ENCODE measurements at places on chromosomes 3 and 15. TPM values are rescaled to one million over a fixed set of nuclear protein-coding genes. Genes with fewer than 3 reads are reported as not detected.

The CFAP100 gene
- not detected for total RNA-seq

DNA sequence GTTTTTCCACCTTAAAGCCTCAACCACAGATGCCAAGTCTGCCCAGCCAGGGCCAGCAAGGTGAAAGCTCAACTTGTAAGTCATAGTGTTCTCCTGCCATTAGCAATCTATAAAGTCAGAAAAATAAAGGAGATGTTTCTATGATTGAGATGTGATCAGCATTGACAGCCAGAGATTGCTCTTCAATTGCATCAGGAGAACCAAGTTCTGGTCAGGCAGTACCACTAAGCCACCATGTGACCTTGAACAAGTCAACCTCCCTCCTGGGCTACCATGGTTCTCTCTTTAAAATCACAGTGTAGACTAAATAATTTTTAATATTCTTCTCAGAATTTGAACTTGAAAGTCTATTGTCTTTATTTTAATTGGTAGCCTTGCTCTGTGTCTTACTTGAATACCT, 220.3 kb upstream of the HES1 start:
- no peak for DNase-seq

The TP63 gene
- total RNA-seq = not detected

The XCR1 gene
- total RNA-seq = not detected

DNA sequence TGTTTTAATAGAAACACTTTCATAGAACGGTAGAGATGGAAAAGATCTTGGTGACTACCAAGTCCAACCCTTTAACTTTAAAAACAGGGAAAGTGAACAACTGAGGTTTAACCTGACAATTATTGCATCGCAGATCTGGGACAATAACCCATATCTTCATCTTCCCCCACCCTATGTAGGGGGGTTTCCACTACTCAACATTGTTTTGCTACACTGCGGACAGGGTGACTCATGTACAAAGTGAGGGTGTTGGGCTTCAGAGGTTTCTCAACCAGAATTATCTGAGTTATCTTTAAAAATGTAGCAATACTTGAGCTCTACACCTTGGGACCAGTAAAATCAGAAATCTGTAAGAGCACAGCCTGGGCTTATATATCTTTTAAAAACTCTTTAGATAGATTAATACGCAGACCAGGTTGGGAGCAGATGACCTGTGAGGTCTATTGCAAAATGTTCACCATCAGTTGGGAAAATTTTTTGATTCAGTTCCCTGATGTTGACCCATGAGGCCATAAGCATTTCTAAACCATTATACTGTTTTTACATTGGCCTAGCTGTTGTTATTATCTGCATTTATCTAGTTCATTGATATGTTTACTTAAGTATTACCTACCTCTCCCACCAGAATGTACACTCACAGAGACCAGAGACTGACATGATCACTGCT, 103.6 kb upstream of the ICE2 start:
- no peak for DNase-seq

The PEX11A gene
- total RNA-seq = 3.1 TPM

- peak; percentile 39 for DNase-seq
These were observed 121.7 kb downstream of the CBLB start for GRCh38 chr3:105747060-105747541.

- DNase-seq = no peak
These were observed 188.3 kb downstream of the IL5RA start for GRCh38 chr3:2921903-2922302.

The SERINC4 gene
- total RNA-seq = not detected

The KY gene
- 0.16 TPM for total RNA-seq

DNA sequence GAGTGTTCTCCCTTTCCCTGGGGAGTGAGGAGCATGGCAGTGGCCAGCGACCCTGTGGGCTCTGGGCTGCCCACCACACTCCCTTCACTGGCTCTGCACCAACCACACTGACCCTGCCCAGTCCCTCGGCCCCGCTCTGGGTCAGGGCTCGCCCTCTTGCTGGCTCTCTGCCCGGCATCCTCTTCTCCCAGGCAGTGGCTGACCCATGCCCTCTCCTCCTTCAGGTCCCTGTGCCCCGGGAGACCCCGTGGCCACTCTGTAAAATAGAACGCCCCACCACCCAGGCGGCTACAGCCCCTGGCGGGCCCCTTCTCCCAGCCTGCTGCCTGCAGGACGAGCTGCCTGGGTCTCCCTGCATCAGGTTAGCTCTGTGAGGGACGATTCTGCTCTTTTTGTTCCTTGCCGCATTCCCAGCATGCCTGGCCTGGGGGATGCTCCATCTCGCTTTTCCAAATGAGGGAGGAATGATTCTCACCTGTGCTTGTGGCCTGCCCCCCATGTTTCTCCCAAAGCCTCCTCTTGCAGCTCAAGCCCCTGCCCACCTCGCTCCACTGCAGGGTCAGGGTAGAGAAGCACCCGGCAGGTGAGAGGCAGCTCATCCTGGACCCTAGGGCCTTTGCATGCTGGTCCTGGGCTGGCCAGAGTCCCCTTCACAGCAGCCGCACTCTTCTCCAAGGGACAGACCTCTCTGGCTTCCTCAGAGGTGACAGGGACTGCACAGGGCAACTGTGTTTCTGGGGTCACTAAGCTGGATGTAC, 14.5 kb upstream of the CFAP100 start:
- DNase-seq = no peak

Measured in HFFc6 (cell line).